Uterus (tissue), 4 donors: ENCODE measurements at places on chromosomes 2 and 18.

- H3K36me3 ChIP-seq, result no peaks in the 10 kb centered on the region
- H3K27me3 ChIP-seq, result no peaks in the 10 kb centered on the region
- no peak overlapping the region for H3K27ac ChIP-seq
- H3K4me1 ChIP-seq, result no peaks in the 10 kb centered on the region
These were observed 396.7 kb upstream of the MMADHC start for GRCh38 chr2:149984311-149984710.

DNA sequence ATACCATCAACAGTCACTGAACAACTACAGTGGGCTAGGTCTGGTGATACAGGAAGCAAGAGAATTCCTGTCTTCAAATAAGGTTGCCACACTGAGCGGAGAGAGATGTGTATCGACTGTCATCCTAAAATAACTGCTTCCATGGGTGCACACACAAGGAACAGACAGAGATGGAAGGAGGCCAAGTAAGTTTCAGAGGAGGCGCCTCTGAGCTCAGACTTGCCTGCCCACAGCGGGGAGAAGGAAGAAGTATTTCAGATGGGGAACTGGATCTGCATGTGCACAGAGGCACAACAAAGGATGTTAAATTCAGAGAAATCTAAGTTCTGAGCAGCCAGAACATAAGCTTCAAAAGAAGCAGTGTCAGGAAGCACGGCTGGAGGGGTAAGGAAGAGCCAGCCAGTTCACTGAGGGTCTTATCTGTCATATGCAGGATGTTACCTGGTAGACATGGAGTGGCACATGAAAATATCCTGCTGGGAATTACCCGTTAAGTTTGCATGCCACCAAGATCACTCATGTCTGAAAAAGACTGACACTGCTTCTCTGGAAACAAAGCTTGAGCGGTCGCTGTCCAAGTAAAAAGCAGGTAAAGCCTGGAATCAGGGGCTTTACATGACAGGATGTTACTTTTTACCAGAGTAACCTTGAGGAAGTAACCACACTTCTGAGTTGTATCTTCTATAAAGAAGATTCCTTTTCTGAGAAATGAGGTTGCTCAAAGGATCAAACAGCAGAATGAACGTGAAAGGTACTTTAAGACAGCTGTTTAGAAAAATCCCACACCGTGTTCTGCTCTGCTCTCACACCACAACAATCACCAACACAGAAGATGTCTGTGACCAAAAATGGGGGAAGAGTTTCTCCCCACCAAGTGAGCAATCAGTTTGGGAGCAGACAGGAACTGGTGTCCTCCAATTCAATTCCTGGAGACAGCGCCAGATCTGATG is 260.2 kb downstream of the NBAS start:
- H3K27me3 ChIP-seq, result no peaks in the 10 kb centered on the region
- no peak for DNase-seq
- no peak overlapping the region for H3K4me3 ChIP-seq
- no peak overlapping the region for H3K27ac ChIP-seq
- H3K4me1 ChIP-seq, result no peaks in the 10 kb centered on the region

DNA sequence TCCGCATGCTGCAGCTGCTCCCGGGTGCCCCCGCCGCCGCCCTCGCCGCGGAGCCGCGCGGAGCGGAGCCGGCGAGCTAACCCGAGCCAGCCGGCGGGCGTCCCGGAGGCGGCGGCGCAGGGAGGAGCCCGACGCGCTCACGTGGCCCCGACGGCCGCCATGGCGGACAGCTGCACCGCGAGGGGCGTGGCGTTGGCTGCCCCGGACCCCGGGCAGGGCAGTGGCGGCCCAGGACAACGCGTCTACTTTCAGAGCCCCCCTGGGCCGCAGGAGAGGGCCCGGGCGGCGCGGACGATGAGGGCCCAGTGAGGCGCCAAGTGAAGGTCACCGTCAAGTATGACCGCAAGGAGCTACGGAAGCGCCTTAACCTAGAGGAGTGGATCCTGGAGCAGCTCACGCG is 30.0 kb upstream of the CCNYL1 start:
- no peak overlapping the region for H3K4me3 ChIP-seq
- H3K27me3 ChIP-seq, result no peaks in the 10 kb centered on the region
- H3K4me1 ChIP-seq, result no peaks in the 10 kb centered on the region
- no peak for DNase-seq

GRCh38 chr2:156845806-156846558 is 409.8 kb downstream of the GPD2 start:
- no peak overlapping the region for H3K4me3 ChIP-seq
- H3K27ac ChIP-seq, result no peak overlapping the region
- DNase-seq, result no peak
- H3K36me3 ChIP-seq, result no peaks in the 10 kb centered on the region
- H3K4me1 ChIP-seq, result no peaks in the 10 kb centered on the region

GRCh38 chr18:74430806-74431571 is 26.1 kb downstream of the DIPK1C start:
- H3K4me3 ChIP-seq, result no peak overlapping the region
- DNase-seq, result no peak
- no peak overlapping the region for H3K27ac ChIP-seq
- no peaks in the 10 kb centered on the region for H3K4me1 ChIP-seq
- no peaks in the 10 kb centered on the region for H3K27me3 ChIP-seq
- H3K36me3 ChIP-seq, result no peaks in the 10 kb centered on the region

DNA sequence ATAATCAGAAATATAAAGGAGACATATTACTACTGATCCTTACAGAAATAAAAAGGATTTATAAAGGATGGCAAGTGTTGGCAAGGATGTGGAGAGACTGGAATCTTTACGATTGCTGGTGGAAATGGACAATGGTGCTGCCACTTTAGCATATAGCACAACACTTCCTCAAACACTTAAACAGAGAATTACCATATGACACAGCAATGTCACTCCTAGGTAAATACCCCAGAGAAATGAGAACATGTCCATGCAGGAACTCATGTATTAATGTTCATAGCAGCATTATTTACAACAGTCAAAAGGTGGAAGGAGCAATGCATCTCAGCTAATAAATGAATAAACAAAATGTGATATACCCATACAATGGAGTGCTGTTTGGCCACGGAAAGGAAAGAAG is 137.5 kb downstream of the NDUFA10 start:
- H3K4me3 ChIP-seq, result no peak overlapping the region
- H3K36me3 ChIP-seq, result no peaks in the 10 kb centered on the region
- no peaks in the 10 kb centered on the region for H3K4me1 ChIP-seq
- no peak overlapping the region for H3K27ac ChIP-seq
